Lung microvascular endothelial cell (primary cell): ENCODE measurements at places on chromosomes 6 and 20.

- peak; percentile 68 for DNase-seq
Observed at GRCh38 chr6:63764318-63764916, 128.8 kb downstream of the PHF3 start.

- DNase-seq = no peak
Observed at GRCh38 chr6:85975957-85976356, 333.3 kb upstream of the SYNCRIP start.

DNA sequence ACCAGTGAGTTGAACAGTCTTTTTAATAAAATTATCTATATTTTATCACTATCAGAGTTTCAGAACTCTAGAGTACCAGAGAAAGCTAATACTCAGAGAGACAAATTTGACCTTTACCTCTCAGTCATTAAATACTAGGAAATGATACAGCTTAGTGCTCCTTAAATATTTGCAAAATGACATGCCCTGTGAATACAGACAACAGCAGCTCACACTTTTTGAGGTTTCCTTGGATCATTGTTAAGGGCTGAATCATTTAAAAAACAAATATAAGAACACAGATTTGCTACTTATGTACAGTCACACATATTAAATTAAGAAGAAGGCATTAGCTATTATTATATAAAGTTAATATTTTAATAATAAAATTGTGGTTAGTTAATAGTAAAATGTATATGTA is 1158.7 kb upstream of the EYS start:
- DNase-seq = no peak

GRCh38 chr20:54284928-54285704 is 77.2 kb downstream of the PFDN4 start:
- DNase-seq = no peak

- DNase-seq = no peak
Observed at GRCh38 chr6:142271476-142271875, 30.3 kb upstream of the ADGRG6 start.

DNA sequence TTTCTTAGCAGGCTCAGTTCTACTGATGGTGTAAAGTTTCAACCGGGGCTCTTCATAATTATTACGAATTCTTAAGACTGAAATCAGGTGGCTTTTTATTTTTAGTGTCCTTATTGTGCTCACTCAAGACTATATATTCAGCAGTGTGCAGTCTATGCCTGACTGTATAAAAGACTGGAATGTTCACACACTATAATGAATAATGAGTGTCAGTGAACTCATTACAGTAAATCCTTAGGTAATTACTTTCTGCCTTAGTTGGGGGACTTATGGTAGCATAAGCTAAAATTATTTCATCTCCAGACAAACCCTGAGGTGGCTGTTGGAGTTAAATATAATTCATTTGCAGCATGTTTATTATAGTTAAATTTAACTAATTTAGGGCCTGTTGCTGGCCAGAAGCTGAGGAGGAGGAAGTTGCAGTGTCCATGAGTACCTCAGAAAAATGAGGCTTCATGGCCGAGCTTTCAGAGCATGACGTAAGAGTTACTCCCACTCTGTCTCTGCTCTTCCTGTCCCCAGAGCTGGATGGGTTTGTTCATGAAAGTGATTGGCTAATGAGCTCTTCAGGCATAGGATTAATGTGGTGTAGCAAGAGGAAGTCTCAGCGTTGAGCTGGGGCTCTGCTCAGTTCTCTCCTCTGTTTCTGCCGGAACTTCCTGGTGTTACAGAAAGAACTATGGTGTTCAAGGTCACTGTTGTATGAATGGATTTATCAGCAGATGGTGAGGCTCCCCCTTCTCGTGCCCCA is 335.7 kb downstream of the NRN1 start:
- DNase-seq = no peak

DNA sequence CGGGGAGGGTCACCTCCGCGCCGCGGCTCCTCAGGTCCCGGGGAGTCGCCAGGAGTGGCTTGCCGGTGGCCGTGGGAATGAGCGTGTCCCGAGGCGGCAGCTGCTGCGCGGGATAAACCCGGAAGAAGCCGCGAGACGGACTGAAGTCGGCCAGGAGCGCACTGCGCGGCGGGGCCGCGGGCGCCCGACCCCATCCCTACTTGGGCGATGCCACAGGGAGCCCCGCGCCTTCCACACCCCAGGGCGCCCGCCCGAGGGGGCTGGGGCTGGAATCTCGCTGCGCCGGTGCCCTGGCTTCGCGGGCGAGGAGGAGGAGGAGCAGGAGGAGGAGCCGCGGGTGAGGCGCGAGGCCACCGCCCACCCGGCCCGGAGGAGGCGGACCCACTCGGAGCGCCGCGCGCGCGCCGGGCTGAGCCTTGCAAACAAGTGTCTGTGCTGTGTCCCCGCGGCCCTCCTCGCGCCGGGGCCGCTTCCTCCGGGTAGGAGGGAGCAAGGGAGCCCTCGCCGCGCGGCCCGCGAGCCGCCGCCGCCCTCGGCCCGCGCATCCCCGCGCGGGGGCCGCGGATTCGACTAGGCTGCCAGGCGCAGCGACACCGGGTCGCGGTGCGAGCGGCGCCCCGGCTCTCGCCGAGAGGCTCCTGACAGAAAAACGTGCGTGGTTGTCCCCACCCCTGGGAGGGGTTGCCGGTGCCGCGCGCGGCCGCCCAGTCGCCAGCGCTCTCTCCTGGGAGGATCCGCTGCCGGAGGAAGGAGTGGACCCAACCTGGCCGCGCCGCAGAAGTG is at the start of gene ZDHHC14:
TSS of gene ZDHHC14 (plus strand) at position 412 of the 783 bp plus-strand sequence.
- DNase-seq = peak; percentile 90

- no peak for DNase-seq
Observed at GRCh38 chr6:72458521-72458920, 163.3 kb upstream of the KCNQ5 start.

GRCh38 chr20:3276680-3277015 is 37.7 kb upstream of the SLC4A11 start:
- DNase-seq = peak; percentile 47

- DNase-seq = no peak
Observed at GRCh38 chr20:61414455-61414991, 162.5 kb downstream of the CDH4 start.

GRCh38 chr6:16311763-16312162 is 73.4 kb downstream of the GMPR start:
- no peak for DNase-seq

DNA sequence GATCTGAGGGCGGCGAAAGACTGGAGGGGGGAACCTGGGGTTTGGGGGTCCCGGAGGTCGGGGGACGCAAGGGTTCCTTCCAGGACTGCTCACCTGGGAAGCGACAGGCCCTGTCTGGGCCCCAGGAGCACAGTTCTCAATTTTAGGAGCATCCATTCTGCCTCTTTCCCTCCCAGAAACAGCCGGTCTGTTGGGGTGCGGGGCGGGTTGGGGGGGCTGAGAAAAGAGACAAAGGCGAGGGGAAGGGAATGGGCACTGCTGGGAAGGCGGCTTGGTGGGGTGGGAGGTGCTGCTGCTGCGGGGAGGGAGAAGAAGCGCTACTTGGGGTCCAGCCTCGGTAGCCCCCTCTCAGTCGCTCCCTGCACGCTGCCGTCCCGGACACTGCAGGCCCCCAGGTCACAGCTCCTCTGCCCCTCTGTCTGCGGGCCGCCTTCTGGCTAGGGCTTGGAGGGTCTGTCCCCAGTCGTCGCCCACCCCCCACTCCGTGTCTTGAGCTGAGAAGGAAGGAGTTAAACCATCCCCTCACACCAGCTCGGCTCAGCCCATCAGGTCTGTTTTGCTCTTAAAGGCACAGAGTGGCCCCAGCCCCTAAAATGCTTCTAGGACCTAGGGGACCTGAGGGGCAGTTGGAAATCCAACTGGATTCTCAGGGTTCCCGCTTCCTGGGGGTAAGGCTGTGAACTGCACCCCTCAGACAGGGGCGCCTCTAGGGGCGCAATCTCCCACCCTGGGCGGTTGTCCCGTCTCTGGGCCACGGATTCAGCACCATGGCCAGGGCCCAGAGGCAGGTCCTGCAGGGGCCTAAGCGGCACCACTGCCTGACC is 690 bp downstream of the GDAP1L1 start:
- peak; percentile 29 for DNase-seq

DNA sequence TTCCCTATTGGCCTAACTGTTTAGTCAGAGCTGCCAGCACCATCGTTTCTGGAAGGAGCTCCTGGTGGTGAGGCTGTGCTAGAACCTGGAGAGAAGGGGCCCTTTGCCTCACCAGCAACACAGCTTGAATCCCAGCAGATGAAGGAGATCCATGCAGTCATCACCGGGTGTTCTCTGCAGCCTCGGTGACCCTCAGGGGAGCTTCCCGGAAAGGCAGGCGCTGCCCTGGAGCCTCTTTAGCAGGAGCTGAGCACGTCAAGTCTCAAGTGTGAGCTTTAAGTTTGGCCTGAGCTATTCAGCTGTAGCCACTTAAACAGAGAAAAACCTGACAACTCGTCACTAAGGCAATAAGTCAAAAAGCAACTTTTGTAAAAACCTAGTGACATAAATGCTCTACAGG is 181.2 kb upstream of the FOXQ1 start:
- no peak for DNase-seq

- peak; percentile 88 for DNase-seq
Observed at GRCh38 chr20:50513169-50514034, 3.2 kb downstream of the PTPN1 start.

- no peak for DNase-seq
Observed at GRCh38 chr6:28105245-28105639, 19.2 kb upstream of the ZSCAN16 start.

- DNase-seq = peak; percentile 17
Observed at GRCh38 chr6:136547336-136547735, 2.9 kb downstream of the MAP7 start.

DNA sequence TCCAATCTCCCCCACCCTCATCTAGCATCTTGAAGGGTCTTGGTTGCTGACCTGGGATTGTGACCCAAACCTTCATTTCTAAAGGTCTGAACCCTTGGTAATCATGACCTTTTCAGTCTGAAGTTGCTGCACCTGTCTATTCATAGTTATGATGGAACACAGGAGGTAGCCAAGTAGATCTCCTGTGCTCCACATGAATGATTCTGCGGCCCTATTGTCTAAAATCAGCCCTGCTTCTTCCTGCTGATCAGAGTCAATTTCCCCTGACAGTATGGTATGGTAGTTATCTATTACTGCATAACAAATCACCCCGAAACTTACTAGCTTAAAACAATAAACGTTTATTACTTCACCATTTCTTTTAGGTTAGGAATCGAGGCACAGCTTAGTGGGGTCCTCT is 9.0 kb downstream of the OR2B6 start:
- no peak for DNase-seq

- no peak for DNase-seq
Observed at GRCh38 chr6:166341977-166342348, 382 bp downstream of the SFT2D1 start.

- DNase-seq = peak; percentile 84
Observed at GRCh38 chr20:610130-611046, at the start of gene TCF15. TCF15 (minus strand) TSS chr20:610309; CDS start chr20:610237, 72 bp downstream.

- DNase-seq = no peak
Observed at GRCh38 chr6:80331974-80332373, 225.5 kb downstream of the BCKDHB start.

- no peak for DNase-seq
Observed at GRCh38 chr6:13250703-13251102, 77.6 kb downstream of the TBC1D7 start.

DNA sequence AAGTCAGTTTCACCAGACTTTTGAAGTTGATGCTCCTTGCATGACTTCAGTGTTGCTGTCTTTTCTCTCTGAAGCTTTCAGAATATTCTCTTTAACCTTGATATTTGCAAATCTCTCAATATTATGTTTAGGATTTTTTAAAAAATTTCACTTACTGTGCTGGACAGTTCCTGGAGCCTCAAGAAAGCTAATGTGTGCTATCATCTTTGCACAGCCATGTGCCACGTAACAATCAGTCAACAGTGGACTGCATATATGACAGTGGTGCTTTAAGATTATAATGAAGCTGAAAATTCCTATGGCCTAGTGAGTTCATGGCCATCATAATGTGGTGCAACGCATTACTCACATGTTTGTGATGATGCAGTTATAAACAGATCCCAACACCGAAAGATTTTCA is 59.1 kb upstream of the OGFRL1 start:
- DNase-seq = no peak

- peak; percentile 78 for DNase-seq
Observed at GRCh38 chr20:62500237-62500864, 24.6 kb upstream of the GATA5 start.

DNA sequence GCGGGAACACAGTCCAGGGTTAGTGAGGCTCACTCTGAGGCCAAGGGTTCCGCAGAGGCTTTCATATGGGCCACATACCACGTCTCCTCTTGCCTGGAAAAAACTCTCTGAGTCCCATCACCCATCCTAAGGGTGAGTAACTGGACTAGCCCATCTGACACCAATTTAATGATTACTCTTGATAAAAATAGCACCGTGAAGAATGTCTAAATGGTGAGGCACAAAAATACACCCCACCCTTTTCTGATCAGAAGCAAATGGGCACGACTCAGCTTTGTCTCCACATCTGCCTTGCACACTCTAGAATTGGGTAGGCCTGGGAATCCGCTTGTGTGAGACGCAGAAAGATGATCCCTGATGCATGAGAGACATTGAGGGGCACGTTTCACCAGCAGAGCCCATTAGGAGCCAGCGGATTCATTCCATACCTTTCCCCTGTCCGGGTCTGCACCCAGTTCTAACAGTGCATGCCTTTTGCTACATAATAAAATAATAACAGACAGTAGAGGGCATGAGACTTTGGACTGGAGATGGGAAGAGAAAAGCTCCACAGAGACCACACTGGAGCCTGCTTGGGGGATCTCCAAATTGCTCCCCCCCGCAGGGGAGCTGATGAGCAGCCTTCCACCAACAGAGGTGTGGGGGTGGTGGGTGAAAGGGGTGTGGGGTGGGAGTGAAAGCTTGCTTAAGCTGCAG is 110.0 kb upstream of the KCNK16 start:
- DNase-seq = no peak

GRCh38 chr6:144989319-144990107 is 704.4 kb downstream of the UTRN start:
- DNase-seq = peak; percentile 52

- DNase-seq = peak; percentile 45
Observed at GRCh38 chr6:26156850-26157250, 69.6 kb downstream of the HFE start.

- no peak for DNase-seq
Observed at GRCh38 chr20:36454698-36455427, 86.5 kb upstream of the MYL9 start.

- DNase-seq = no peak
Observed at GRCh38 chr20:41352106-41352505, 11.5 kb downstream of the LPIN3 start.

- DNase-seq = peak; percentile 19
Observed at GRCh38 chr6:113732384-113732966, 124.7 kb upstream of the MARCKS start.
